ENCODE measurements at places on chromosomes 7 and 10. TPM values are rescaled to one million over a fixed set of nuclear protein-coding genes. Genes with fewer than 3 reads are reported as not detected.

C10orf67 gene
- 0.04 TPM for total RNA-seq

CALML3 gene
- total RNA-seq, result not detected

DNA2 gene
- total RNA-seq, result 9.0 TPM

TMEM213 gene
- total RNA-seq, result not detected

PTN gene
- total RNA-seq, result 73.8 TPM

CALHM1 gene
- not detected for total RNA-seq

ANKRD22 gene
- total RNA-seq, result not detected

PMS2 gene
- 13.2 TPM for total RNA-seq

All from muscle of leg (tissue), 16 donors.